HS-27A (cell line): ENCODE measurements at places on chromosomes 13 and 19.

DNA sequence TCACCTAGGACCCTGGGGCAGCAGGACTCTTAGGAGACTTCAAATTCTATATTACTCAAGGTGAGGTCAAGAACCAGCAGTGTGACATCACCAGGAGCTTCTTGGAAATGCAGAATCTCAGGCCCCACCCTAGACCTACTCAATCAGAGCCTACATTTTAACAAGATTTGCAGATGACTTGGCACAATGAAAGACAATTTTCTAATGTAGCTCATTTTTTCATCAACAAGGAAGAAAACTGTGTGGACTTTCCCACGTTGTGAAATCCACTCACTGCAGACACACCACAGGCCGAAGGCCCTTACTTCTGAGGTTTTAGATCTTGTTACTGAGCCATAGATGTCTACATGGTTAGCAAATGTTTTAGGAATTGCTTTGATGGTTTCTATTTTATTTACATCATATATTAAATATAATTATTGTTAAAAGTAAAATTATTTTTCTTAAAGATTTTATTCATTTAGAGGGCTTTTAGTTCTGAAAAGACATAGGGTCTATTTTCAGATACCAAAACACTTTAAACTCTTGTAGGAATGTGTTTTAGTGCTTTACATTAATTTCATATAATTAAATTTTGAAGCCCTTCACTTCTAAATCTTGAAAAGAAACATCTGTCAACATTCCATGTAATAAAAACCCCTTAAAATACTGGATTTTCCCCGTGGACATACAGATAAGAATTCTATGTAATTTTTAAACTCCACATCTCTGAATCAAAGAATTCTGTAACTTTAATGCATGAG lies 18.5 kb upstream of the STARD13 start:
- DNase-seq: no peak

GRCh38 chr19:49954933-49955332 lies 6.0 kb downstream of the SIGLEC11 start:
- DNase-seq: no peak

DNA sequence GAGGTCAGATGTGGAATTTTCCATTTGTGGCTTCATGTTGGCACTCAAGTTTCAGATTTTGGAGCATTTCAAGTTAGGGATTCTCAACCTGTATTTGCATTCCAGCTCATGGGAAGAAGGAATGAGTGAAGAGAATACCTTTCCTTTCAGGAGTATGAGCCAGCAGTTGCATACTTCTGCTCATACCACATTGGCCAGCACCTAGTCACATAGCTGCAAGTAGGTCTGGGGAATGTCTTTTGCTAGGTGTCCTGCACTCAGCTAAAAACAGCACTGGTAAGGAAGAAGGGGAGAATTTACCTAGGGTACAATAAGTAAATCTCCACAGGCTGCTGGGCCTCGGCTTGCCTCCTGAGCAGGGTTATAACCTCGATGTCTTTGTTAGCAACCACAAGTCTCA lies 24.6 kb upstream of the ATP8A2 start:
- no peak for DNase-seq

DNA sequence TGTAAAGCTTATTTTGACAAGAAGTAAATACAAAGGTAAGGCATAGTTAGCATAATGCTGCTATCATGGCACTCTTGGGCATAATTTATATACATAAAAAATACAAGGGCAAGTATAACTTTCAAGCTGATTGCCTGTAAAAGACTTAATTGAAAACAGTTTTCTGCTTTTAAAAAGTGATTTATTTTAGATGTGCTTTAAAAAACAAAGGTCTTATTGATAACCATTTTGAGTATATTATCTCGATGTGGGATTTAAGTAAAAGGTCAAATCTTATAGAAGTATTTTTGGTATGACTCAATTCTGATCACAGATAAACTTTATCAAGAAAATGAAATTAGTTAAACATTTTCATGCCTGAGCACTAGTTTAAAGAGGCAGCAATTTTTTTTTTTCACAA lies 175.8 kb downstream of the KCNRG start:
- no peak for DNase-seq

- DNase-seq: no peak
Measured at GRCh38 chr13:23687614-23688013, 117.4 kb downstream of the TNFRSF19 start.

- DNase-seq: no peak
Measured at GRCh38 chr19:16860118-16860517, 28.7 kb upstream of the F2RL3 start.

DNA sequence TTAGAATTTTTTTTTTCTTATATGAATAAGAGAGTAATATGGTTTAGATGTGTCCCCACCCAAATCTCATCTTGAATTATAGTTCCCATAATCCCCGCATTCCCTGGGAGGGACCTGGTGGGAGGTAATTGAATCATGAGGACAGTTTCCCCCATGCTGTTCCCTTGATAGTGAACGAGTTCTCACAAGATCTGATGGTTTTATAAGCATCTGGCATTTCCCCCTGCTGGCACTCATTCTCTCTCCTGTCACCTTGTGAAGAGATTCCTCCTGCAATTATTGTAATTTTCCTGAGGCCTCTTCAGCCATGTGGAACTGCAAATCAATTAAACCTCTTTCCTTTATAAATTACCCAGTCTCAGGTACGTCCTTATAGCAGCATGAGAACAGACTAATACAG lies 205.7 kb downstream of the MYO16 start:
- no peak for DNase-seq
